NCI-H1048 (cell line): ENCODE measurements at places on chromosomes 1 and 21.

DNA sequence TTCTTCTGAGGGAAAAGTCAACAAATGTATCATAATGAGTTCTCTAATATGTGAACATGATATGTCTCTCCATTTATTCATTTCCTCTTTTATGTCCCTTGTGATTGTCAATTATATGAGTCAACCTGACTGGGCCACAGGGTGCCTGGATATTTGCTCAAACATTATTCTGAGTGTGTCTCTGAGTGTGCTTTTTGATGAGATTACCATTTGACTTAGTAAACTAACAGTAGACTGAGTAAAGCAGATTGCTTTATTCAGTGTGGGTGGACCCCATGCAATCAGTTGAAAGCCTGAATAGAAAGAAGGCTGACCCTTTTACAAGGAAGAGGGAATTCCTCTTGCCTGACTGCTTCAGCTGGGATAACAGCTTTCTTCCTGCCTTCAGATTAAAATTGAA is 142.6 kb downstream of the SLC35F3 start:
- no peak for DNase-seq

GRCh38 chr1:153677718-153678518 is 570 bp upstream of the NPR1 start:
- DNase-seq, result no peak

DNA sequence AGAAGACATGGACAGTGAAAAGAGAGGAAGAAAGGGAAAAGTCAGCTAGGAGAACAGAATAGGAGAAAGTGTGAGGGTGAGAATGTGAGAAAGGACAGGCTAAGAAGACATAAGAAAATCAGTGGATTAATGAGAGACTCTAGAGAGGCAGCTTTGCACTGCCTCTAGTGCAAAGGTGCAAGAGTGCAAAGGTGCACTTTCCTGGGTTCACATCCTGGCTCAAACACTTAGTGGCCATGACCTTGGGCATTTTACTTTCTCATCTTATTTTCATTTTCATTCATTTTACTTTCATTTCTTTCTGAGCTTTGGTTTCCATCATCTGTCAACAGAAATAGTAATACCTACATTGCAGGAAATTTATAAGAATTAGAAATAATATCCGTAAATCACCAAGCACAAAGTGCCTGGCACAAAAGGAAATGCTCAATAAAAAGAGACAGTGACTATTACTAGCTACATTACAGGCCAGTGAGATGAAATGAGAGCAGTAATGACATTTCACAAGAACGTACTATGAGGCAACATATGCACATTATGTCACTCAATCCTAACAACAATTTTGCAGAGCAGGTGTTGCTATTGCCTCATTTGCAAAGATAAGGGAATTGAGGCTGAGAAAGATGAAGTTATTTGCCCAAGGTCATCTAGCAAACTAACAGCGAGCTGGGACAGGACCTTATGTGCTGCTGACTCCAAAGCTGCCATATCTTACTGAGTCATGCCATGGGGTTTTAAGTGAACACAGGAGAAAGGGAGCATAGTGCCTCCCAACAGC is 107.0 kb upstream of the TLR5 start:
- DNase-seq, result no peak

- DNase-seq, result no peak
Measured at GRCh38 chr1:215321802-215322201, 239.3 kb downstream of the KCNK2 start.

DNA sequence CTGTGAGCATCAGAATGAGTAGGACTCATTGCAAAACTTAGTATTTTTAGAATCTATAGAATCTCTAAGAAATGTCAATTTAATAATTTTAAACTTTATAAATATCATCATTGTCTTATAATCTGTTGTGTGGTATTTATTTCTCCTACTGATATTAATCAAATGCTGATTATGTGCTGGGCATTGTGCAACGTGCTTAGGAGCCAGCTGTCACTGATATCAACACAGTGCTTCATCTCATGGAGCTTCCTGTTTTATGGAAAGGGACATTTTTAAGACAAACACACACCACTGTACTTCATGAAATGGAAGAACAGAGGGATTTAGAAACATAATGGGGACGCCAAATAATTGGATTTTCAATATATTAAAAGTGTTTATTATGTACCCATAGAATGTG is 737.9 kb upstream of the TMPRSS15 start:
- no peak for DNase-seq

GRCh38 chr1:153790313-153790965 is 15.2 kb downstream of the SLC27A3 start:
- no peak for DNase-seq

- no peak for DNase-seq
Measured at GRCh38 chr1:244064621-244065020, 13.5 kb downstream of the ZBTB18 start.

DNA sequence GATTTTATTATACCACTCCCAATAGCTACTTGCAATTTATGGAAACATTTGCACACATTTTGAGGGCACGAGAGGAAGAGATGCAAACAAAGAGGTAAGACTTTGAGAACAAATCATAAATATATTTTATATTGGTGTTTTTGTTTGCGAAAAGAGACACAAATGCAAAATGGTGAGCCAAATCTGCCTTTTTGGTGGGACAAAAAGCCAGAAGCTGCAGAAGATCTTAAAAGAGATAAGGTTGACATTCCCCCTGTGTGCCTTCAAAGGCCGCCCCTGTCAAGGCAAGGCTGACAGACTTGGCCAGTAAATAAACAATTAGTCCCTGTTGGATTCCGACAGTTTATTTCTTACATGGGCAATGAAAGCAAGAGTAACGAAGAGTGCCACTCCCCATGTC is 122.8 kb downstream of the LBR start:
- no peak for DNase-seq

DNA sequence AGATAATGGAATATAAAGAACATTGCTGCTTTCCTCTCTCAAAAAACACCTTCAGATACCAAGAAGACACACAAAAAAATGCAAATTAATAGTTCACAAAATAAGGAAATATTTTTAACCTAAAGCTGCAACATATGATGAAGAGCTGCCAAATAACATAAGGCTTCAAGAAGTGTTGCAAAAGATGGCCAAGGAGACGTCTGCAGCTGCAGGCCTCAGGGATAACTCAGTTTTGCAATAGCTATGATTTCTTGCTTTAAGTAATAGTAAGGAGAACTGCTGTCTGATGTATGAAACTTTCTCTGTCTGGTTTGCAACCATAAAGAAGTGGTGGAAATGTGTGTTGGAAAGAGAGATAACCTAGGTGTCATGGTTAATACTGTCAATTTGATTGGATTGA is 1237.5 kb downstream of the MRPL39 start:
- DNase-seq, result no peak

- DNase-seq, result no peak
Measured at GRCh38 chr1:214542275-214543199, 8.9 kb downstream of the PTPN14 start.

- DNase-seq, result no peak
Measured at GRCh38 chr1:975896-976683, 5.8 kb downstream of the PERM1 start.

DNA sequence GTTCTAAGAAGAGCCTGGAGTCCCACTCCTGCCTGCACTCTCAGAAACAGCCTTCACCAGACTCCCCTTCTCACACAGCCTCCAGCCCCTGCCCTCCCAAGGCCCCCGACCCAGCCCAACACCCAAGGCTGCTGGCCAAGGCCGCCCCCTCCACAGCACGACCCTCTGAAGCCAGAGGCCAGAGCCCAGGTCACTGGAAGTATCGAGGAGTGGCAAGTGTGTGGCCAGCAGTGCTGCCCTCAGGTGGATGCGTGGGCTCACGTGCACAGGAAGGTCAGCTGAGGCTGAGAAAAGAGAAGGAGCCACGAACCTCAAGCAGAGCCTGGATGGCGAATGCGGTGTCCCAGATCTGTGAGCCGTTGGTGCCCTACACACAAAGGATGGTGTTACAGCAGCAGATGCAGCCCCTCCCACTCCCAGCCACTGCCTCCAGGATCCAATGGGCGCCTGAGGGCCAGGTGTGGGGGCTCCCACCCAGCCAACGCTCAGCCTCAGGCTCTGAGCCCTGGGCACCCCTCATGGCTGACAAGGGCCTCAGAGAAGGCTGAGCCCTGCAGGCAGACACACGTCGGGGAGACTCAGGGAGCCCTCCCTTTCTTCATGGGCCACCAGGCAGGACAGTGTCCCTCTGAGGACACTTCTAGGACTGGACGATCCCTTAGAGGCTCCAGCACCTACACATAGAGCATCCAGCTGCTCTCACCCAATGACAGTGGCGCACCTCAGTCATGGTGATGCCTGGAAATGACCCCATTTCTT is 18.0 kb downstream of the LSS start:
- DNase-seq, result no peak

DNA sequence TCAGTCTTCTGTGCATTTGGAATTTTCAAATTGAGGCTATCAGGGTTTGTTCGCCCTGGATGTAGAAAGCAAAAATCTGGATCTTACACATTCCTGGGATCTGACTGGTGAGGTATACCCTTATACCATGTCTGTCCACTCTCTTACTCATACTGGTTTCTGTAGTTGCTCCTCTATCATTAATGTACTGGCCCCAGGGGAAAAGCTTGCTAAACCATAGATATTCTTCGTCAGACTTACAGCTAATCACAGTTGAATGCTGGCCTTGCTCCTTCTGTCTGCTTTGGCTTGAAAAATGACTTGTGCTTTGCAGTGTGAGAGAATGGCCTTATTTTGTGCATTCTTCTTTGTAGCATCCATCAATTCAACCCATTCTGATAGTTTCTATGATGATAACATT is 30.5 kb downstream of the TBCE start:
- DNase-seq, result no peak

- no peak for DNase-seq
Measured at GRCh38 chr1:3825356-3825755, 29.1 kb upstream of the LRRC47 start.

GRCh38 chr1:30445449-30445848 is 277.9 kb downstream of the MATN1 start:
- DNase-seq, result no peak

- no peak for DNase-seq
Measured at GRCh38 chr1:196558411-196558810, 49.8 kb downstream of the KCNT2 start.

GRCh38 chr1:83779565-83779964 is 219.4 kb downstream of the TTLL7 start:
- no peak for DNase-seq

- no peak for DNase-seq
Measured at GRCh38 chr1:208731981-208732821, 488.0 kb upstream of the PLXNA2 start.

GRCh38 chr1:80994934-80995333 is 805.8 kb upstream of the ADGRL2 start:
- DNase-seq, result no peak

GRCh38 chr1:210413951-210414350 is 85.2 kb downstream of the HHAT start:
- DNase-seq, result no peak

DNA sequence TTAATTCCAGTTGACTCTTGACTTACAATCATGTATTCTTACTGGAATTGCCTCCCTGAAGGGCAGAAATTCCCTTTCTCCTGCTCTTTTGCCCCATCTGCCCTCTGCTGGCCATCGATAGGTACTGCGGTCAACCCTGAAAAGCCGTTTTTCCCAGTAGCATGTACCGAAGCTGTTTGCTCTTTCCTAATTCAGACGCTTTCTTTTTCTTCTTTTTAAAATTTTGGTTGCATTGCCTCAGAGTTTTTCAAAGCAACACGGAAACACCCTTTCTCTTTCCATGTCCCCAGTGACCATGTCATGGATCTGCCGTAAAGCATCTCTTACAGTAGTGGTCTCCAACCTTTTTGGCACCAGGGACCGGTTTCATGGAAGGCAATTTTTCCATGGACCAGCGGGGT is 164.2 kb upstream of the C1orf21 start:
- DNase-seq, result peak; percentile 22

- DNase-seq, result no peak
Measured at GRCh38 chr1:218475275-218475674, 130.1 kb downstream of the TGFB2 start.

GRCh38 chr1:40710581-40711315 is 19.2 kb downstream of the NFYC start:
- DNase-seq, result no peak

GRCh38 chr1:17084787-17085186 is 31.0 kb upstream of the SDHB start:
- no peak for DNase-seq

- peak; percentile 26 for DNase-seq
Measured at GRCh38 chr1:118151312-118151937, 33.6 kb downstream of the SPAG17 start.
